ENCODE measurements at places on chromosomes 12 and 14.

- no peak for DNase-seq
These were observed 748 bp downstream of the MAPKAPK5 start for GRCh38 chr12:111842556-111843396.

GRCh38 chr12:122471324-122472226 lies 29.2 kb downstream of the ZCCHC8 start:
- no peak for DNase-seq

DNA sequence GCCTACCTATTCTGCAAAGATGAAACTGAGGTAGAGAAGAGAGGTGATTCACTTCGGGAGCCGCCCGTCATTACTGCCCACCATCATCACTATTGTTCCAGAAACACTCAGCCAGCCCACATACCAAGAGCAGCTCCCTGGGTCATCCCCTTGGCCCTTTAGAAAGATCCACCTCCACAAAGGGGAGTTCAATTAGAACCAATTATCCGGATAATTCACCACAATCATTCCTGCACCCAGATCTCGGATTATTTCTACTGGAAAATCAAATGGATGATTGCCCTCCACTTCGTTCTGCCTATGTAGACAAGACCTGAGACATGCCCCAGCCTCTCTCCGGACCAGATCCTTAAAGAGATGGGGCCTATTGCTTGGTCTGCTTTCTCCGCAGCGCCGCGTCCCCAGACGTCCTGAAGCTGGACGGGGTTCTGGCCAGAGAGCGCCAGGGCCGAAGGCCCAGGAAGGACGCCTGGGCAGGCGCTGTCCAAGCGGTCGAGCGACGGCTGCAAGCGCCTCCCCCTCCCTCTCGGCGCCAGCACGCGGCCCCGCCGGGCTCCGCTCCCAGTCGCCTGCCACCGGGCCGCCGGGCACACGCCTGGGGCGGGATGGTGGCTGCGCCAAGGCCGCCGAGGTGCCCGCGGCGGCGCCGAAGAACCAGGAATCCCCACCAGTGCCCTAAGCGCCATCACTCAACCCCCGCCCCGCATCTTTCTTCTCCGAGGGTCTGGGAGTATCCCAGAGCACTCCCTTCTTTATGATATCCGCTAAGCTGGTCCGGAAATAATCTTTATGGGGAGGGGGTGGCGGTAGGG lies 1.3 kb upstream of the ASCL1 start:
- no peak for DNase-seq

DNA sequence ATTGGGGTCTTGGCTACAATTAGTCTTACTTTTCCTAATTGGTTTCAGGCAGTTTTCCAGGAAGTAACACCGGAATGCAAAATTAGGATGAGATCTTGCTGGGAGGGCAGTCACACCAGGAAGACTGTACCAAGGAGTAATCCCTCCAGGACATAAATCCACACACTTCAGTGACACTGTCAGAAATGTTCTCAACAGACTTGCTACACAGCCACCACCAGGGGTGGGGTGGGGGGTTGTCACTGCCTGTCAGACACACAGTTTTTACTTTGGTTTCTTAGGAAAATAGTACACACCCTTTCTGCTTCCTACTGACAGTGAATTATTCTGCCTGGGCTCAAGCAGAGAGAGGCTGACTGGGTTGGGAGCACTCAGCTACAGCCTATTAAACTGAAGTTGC lies 102.9 kb upstream of the CCDC196 start:
- DNase-seq = no peak

- DNase-seq = no peak
These were observed 79.9 kb downstream of the ARF6 start for GRCh38 chr14:49972823-49973222.

DNA sequence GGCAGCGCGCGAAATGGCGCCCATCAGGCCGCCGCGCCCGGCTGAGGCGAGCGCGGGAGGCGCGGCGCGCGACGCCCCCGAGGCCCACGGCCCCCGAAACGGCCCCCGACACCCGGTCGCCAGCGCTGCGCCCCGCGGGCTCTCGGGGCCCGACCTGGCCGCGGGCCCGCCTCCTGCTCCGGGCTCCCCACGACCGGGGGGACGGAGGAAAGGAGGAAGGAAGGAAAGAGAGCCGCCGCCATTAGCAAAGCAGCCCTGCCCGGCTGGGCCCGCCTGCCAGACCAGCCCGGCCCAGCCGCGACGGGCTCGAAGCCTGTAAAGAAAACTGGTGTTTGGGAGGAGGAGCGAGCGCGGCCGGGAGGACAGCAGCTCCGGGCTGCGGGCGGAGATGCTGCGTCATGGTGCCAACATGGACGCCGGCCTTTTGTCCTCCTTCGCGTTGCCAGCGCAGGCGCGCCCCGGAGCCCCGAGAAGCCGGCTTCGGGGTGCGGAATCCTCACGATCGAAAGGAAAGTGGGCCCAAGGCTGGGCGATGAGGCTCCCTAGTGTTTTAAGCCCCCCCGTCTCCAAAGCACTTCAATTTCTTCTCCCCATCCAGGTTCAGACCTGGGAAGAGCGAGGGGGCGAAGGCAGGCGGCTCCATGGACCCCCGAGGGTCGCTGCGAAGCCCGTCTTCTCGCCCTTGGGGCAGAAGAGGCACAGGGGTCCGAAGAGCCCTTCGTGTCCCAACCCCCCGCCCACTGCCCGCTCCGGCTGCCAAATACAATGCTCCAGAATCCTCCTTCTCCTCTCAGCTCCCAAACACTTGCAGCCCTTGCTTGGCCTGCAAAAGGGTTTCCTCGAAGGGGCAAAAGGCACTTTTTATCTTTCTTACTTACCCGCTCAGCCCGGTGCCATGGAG lies 2.9 kb upstream of the SETD1B start:
- no peak for DNase-seq
